ENCODE measurements at places on chromosomes 1 and 21.

- no peaks in the 10 kb centered on the region for H3K27me3 ChIP-seq
- no peak overlapping the region for H3K27ac ChIP-seq
- DNase-seq = no peak
- no peak overlapping the region for H3K4me3 ChIP-seq
Observed at GRCh38 chr1:59340411-59341307, 43.8 kb downstream of the FGGY start.

GRCh38 chr1:34915521-34915920 is 13.9 kb downstream of the DLGAP3 start:
- no peaks in the 10 kb centered on the region for H3K36me3 ChIP-seq
- H3K4me1 ChIP-seq = no peaks in the 10 kb centered on the region
- H3K4me3 ChIP-seq = no peak overlapping the region
- no peak overlapping the region for H3K27ac ChIP-seq
- no peak for DNase-seq

- no peaks in the 10 kb centered on the region for H3K36me3 ChIP-seq
- no peaks in the 10 kb centered on the region for H3K4me1 ChIP-seq
- DNase-seq = no peak
- H3K27me3 ChIP-seq = no peaks in the 10 kb centered on the region
Observed at GRCh38 chr1:184285401-184286087, 101.3 kb upstream of the C1orf21 start.

DNA sequence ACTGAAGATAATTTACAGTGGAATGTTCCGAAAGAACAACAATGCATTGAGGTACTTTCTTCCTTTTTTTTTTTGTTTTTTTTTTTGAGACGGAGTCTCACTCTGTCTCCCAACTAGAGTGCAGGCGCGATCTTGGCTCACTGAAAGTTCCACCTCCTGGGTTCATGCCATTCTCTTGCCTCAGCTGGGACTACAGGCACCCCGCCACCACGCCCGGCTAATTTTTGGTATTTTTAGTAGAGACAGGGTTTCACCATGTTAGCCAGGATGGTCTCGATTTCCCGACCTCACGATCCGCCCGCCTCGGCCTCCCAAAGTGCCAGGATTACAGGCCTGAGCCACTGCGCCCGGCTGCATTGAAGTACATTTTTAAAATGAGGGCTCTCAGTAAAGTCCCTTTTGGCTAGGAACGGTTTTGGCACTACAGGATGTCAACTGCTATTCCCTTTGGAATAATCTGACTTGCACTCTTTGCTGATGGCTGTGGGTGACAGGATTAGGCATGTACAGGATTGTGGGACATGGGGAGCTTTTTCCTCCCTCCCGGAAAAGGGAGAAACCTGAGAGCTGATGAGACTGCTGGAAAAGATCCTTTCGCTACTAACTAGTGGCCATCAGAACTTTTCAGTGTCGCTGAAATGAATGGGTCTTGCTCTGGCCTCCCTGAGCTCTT is 56.9 kb upstream of the EDEM3 start:
- no peaks in the 10 kb centered on the region for H3K27me3 ChIP-seq
- DNase-seq = no peak
- no peak overlapping the region for H3K27ac ChIP-seq
- no peak overlapping the region for H3K4me3 ChIP-seq
- no peaks in the 10 kb centered on the region for H3K4me1 ChIP-seq

GRCh38 chr21:43816611-43817071 is 27.3 kb downstream of the RRP1 start:
- DNase-seq = no peak
- no peaks in the 10 kb centered on the region for H3K27me3 ChIP-seq
- H3K27ac ChIP-seq = no peak overlapping the region
- H3K4me3 ChIP-seq = no peak overlapping the region
- H3K36me3 ChIP-seq = no peaks in the 10 kb centered on the region

- peaks cover 65% of the 10 kb centered on the region for H3K4me1 ChIP-seq
- peaks cover 24% of the 10 kb centered on the region for H3K27me3 ChIP-seq
- no peak overlapping the region for H3K4me3 ChIP-seq
- DNase-seq = no peak
- H3K36me3 ChIP-seq = peaks cover 25% of the 10 kb centered on the region
Observed at GRCh38 chr1:209673631-209674417, 1.4 kb upstream of the G0S2 start.

All from activated T-helper 2 cell treated with anti-CD3 and anti-CD28 coated beads, Interferon-gamma antibody, Interleukin-2, Interleukin-4, amounts not matched to agents 10 μg/mL and 5 μg/mL and 100 μg/mL, durations not matched to agents 14 hours and 24 hours and 36 hours (primary cell).